ENCODE measurements at places on chromosomes 12 and 14. TPM values are rescaled to one million over a fixed set of nuclear protein-coding genes. Genes with fewer than 3 reads are reported as not detected.
A peak's percentile ranks its signal among the peaks of the same experiment; 100 is the strongest.

The CEP170B gene
- 17.8 TPM for total RNA-seq

The FAM90A1 gene
- not detected for total RNA-seq

The GPR84 gene
- not detected for total RNA-seq

The MGAT2 gene
- 51.4 TPM for total RNA-seq

The SALL2 gene
- 1.5 TPM for total RNA-seq

DNA sequence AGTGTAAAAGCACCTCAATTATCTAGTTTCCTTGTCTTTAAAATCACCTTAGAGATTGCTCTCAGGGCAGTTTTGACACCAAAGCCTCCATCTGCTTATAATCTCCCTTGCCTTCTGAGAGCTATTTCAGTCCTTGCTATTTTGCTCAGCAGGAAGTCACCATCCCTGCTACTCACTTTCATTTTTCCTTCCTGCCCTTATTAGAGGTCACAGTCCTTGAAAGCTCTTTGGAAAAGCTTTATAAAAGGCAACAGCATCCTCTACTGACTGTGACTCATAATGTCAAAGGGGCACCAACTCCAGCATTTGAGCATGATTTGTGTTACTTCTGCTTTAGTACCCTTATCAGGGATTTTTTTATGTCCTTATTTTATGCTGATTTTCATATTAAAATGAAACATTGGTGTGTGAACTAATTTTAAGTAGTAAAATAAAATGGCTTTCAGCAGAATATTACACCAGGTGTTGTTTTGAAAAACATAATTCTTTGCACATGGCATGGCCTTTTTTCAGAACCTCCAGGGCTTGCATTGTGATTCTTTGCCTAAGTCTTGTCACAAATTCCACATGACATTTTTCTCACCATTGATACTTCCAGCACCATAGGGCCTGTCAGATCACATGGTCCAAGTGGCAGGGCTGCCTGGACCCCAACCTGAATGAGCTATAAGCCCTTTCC is 213.0 kb downstream of the ADAMTS20 start:
- no peak for DNase-seq

DNA sequence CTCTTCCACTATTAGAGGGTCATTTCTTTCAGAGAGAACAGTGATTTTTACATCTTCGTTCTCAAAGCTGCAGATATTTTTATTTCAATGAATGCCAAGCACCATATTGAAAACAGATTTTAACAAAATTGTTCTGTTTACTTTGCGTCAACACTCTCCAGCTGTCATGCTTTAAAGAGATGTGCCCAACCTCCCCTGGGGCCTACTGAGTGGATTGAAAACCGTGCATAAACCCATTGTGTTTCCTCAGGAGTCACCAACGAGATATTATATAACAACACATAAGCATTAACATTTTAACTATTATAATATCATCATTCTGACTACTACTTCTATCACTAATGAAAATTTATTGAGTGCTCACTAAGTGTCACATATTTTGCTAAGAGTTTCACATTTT is 81.6 kb downstream of the MYF5 start:
- no peak for DNase-seq

GRCh38 chr12:106303202-106303820 is 778 bp downstream of the TCP11L2 start:
- no peak for DNase-seq

GRCh38 chr12:111413442-111414086 is 7.8 kb downstream of the SH2B3 start:
- no peak for DNase-seq

GRCh38 chr12:130870442-130871285 is 1.2 kb upstream of the RAN start:
- peak; percentile 64 for DNase-seq

GRCh38 chr12:64385468-64385867 is 5.1 kb downstream of the C12orf56 start:
- DNase-seq, result no peak

DNA sequence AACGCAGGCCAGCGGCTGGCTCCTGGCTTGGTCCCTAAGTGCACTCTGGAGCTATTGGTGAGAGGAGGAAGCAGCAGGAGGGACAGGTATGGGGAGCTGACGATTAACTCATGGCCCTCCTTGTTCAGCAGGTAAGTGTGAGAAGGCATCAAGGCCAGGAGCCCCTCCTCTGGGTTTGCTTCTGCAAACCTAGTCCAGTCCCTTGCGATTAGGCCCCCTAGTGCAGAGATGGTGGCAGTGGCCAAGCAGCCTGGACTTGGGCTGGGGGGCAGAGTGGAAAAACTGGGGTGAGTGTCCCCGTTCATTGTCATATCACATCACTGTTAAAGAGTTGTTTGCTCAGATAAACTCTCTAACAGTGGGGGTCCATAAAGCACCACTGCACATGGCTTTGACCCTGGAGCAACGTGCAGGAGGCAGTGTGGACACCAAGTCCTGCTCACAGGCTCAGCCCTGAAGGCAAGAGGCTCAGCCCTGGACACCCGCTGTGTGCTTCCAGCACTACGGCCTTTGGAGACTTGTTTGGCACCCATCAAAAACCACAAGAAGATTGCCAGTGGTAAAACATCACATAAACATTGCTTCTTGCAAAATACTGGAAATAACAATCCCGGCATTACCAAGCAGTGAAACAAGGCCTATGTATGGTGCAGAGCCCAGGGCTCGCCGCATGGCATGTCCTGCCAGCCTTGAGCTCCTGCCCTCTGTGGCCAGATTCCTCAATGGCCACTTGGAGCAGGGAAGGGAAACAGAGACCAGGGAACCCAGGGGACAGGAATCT is 184.3 kb upstream of the RTL1 start:
- DNase-seq, result no peak

DNA sequence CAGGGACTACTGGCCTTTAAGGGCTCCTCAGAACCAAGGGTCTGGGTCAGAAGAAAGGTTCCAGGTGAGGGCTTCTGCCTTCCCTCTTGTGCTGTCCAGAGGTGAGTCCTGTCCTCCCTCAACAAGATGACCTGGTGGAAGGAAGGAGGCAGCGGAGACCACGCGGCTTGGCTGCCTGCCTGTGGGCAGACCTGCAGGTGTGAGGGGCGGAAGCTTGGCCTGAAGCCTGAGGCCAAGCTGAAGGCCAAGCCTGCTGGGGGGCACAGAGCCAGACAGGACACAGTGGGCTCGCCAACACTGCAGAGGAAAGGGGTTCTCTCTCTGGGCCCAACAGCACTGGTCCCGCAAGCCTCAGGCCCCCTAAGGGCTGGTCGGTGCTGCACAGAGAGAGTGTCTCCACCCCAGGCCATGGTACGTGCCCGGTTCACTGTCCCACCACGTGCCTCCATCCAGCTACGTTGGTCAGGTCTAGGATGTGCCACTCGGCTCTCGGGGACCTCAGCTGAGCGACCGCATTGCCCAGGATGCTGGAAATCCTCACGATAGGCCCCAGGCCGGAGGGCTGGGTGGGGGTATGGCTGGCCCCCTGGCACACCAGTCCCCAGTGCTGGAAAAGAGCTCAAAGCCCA is 170.0 kb upstream of the PRMT8 start:
- no peak for DNase-seq

DNA sequence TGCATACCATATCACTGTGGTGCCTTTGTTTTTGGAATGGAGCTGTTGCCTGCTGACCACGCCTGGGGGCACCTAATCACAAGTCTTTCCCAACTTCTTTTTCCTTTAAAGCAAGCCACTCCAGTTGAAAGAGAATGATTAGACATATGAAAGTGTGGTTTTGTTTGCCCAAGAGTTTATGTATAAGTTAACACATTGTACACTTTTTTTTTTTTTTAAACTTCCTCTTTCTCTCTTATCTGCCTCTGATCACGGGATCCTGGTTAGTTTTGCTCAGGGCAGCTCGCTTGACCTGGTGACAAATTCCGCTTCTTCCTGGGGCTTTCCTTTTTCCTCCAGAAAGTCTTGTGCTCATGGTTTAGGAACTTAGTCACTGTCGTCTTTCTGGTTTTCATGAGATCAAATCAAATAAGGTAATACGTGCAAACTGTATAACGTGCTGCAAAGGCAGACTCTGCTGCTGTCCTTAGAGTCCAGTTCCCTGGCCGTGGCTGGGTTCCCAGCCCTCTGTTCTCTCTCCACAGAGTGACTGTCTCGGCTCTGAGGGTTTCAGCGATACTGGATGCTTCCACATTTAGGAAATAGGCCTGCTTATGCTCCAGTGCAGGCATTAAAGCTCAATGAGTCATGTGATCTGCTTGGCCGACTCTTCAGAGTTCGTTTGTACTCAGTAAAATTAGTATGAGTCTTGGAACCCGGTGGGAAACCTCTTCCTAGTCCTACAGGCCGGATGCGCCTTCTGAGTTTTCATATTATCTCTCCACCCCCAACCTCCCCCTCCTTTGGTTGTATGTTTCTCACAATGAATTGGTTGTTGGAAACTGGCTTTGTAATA is 15.2 kb downstream of the RASSF3 start:
- peak; percentile 78 for DNase-seq

DNA sequence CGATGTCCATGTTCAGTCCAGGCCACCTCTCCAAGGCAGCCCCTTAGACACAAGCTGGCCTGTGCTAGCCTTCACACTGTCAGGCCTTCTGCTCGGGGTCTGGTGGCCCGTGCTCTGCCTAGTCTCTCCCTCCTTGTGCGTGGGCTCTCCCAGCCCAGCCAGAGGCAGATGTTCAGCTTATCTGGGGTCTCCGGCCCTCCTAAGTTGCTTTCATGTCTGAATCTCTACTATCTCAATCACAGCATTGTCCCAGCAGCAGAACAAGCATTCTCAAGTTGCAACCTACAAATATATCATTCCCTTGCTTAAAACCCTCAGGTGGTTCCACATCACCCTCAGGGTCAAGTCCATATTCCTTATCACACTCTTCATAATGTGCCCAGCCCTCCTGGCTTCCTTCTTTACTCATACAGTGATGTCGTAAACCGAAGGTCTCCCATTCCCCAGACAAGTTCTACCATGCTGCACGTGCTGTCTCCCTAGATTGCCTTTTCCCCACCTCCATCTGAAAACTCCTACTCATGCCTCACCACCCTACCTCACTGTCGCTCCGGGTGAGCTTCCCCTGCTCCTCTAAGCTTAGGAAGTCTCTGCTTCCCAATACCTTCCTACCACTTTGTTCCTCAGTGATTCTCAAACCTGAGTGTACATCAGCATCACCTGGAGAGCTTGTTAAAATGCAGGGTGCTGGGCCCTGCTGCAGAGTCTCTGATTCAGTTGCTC is 1.5 kb downstream of the KRT73 start:
- DNase-seq, result no peak

DNA sequence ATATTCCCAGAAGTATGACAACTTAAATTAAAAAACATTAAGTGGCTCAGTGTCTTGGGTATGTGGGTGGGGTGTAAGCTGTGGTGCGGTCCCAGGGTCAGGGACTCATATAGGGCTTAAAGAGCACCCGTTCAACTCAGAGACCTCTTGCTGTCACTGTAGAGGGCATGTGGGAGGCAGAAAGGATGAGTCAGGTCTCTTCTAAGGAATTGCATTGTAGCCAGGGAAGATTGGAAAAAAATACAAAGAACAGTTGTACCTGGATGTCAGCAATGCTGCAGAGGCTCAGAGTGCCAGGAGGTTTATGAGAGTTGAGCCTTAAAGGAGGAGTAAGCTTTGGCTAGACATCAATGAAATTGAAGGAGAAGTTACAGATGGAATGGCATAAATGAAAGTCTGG is 104.1 kb downstream of the MYRFL start:
- no peak for DNase-seq

- DNase-seq, result no peak
Measured at GRCh38 chr12:559208-559905, 99.6 kb downstream of the B4GALNT3 start.

- no peak for DNase-seq
Measured at GRCh38 chr12:27937768-27938167, 34.8 kb downstream of the PTHLH start.

Measured in Panc1 (cell line).